ENCODE measurements at places on chromosomes 3 and 15. TPM values are rescaled to one million over a fixed set of nuclear protein-coding genes. Genes with fewer than 3 reads are reported as not detected.

Gene SERINC4
- 11.7 TPM for polyA plus RNA-seq

Gene FSD2
- 0.95 TPM for polyA plus RNA-seq

Gene CADPS
- 8.6 TPM for polyA plus RNA-seq

Gene TGFBR2
- polyA plus RNA-seq = 35.3 TPM

Gene CCDC80
- 159 TPM for polyA plus RNA-seq

Gene LNP1
- 57.6 TPM for polyA plus RNA-seq

Gene IGDCC3
- 5.8 TPM for polyA plus RNA-seq

Gene LSAMP
- 9.1 TPM for polyA plus RNA-seq

Gene RNF7
- 122 TPM for polyA plus RNA-seq

Gene ASB14
- not detected for polyA plus RNA-seq

Gene TNFAIP8L3
- polyA plus RNA-seq = 10.2 TPM

Gene SHC4
- polyA plus RNA-seq = 22.7 TPM

Gene FBXL2
- 55.7 TPM for polyA plus RNA-seq

Gene SEC61A1
- polyA plus RNA-seq = 119 TPM

Gene CFAP100
- 74.2 TPM for polyA plus RNA-seq

Gene VILL
- polyA plus RNA-seq = 9.5 TPM

Gene REC114
- polyA plus RNA-seq = 102 TPM

Gene STOML1
- 25.6 TPM for polyA plus RNA-seq

Gene ARPC4
- 99.6 TPM for polyA plus RNA-seq

Gene CCRL2
- 1.2 TPM for polyA plus RNA-seq

Gene SLC12A1
- polyA plus RNA-seq = 1.2 TPM

Gene AMT
- polyA plus RNA-seq = 9.1 TPM

Gene THSD4
- 14.3 TPM for polyA plus RNA-seq

Gene TEX55
- polyA plus RNA-seq = 176 TPM

Gene CIDEC
- polyA plus RNA-seq = 2.9 TPM

Gene CCDC9B
- polyA plus RNA-seq = 20.4 TPM

Gene TRAT1
- 0.84 TPM for polyA plus RNA-seq

Gene TRH
- 1.8 TPM for polyA plus RNA-seq

Gene SPATA12
- polyA plus RNA-seq = 32.0 TPM

Gene ZKSCAN7
- polyA plus RNA-seq = 11.5 TPM

Gene RAB6B
- polyA plus RNA-seq = 8.6 TPM

Gene SEC22C
- 86.3 TPM for polyA plus RNA-seq

Gene LTK
- 2.9 TPM for polyA plus RNA-seq

Gene KLHL6
- 1.4 TPM for polyA plus RNA-seq

Gene GHSR
- polyA plus RNA-seq = 0.63 TPM

Gene NR2E3
- polyA plus RNA-seq = 1.2 TPM

Gene TMOD3
- polyA plus RNA-seq = 21.2 TPM

Gene AQP9
- polyA plus RNA-seq = 3.1 TPM

Gene INSYN1
- 18.9 TPM for polyA plus RNA-seq

Gene GOLGA6D
- polyA plus RNA-seq = 13.3 TPM

Gene ANKDD1A
- polyA plus RNA-seq = 11.1 TPM

Gene ARPP19
- polyA plus RNA-seq = 162 TPM

Gene SLC28A1
- 0.26 TPM for polyA plus RNA-seq

Gene SLC22A14
- polyA plus RNA-seq = 11.9 TPM

Gene FAM81A
- 4.4 TPM for polyA plus RNA-seq

Data from testis (tissue), 5 donors.